Naive thymus-derived CD8-positive, alpha-beta T cell (primary cell): ENCODE measurements at places on chromosomes 4 and X. TPM values are rescaled to one million over a fixed set of nuclear protein-coding genes. Genes with fewer than 3 reads are reported as not detected.

DNA sequence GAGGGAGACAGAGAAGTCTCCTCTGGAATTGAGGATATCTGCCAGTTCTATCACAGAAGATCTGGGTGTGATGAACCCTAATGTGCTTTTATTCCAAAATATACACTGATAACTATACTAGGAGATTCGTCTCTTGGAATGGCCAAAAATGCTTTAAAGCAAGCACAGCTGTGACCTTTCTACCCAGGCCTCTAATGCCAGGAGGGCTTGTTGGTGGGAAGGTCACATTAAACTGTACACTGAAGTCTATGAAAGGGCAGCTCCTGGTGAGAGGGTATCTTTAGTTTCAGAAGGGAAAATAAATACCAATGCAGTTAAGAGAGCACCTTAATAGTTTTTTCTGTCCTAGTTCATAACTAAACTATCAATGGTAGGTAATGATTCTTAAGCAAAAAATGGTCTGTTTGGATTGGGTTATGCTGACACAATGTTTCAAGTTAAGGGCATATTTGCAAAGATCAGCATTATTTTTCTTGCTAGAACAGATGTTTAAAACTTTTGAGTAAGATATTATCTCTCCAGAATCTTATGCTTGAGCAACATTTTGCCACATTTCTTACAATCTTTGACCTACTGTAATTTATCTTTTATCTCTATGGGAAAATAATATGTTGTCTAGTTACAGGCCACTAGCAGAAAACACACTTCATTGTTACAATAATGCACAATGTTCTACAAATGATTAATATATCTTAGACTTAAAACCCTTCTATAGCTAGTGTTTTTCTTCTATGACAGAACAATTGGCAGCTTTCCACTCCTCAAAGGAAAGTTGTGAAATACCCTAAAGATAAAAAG lies 59.6 kb downstream of the SEC24D start:
- no peak for DNase-seq

DNA sequence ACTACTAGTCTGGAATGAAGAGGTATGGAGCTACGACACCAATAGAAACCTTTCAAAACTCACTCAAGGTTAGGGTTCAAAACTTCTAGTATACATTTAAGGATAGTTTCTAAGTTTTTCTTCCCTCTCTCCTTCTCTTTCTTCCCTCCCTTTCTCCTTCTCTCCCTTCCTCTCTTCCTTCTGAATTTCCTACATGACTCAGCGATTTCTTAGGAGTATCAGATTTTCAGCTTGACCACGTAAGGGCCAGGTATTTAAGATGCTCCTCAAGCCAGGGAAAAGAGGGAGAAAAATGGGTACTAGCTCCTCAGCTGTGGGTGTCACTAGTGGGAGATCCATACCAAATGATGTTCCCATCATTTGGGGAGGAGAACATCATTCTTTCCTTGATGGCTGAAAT lies 55.9 kb upstream of the FTHL17 start:
- DNase-seq, result no peak

DNA sequence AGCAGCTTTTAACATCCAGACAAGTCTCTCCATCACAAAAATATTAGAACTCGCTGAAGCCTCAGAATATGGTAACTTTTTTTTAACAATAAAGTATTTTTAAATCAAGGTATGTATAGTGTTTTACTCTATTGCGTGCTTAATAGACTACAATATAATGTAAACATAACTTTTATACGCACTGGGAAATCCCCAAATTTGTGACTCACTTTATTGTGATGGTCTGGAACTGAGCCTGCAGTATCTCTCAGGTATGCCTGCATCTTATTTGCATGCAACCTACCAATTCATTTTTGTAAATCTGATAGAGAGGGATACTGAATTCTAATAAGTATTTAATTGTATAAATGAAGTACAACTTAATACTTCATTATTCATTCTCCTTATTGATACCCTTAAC lies 823.5 kb downstream of the ADGRL3 start:
- DNase-seq, result no peak

Gene OPHN1
- not detected for total RNA-seq

DNA sequence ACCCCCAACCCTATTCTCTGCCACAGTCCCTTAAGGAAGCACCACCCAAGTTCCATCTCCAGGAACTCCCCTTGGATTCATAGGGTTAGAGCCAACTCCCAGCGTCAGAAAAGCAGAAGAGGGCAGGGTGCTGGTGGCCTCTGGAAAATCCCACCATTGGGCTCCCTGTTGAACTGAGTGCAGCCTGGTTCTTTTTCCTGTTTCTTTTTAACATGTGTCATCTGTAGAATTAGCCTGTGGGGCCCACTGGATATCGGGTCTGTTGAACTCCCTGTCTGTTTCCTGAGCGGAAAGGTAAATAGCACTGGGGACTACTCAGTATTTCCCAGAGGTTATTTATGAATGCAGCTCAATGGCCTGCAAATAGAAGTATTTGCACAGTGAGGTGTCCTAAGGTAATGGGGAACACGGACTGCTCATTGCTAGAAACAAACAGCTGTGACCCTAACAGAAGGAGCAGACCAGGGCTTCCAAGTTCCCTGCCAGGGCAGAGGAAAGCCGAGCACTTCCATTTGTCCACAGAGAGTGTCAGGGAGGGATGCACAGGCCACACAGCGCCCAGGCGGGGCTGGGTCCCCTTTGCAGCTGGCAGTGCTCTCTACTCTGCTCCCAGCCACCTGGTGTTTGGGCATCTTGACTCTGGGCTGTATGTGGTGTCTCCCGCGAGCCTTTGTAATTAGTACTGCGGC lies 102.6 kb downstream of the FHDC1 start:
- no peak for DNase-seq

Gene EDA
- total RNA-seq, result 1.1 TPM

DNA sequence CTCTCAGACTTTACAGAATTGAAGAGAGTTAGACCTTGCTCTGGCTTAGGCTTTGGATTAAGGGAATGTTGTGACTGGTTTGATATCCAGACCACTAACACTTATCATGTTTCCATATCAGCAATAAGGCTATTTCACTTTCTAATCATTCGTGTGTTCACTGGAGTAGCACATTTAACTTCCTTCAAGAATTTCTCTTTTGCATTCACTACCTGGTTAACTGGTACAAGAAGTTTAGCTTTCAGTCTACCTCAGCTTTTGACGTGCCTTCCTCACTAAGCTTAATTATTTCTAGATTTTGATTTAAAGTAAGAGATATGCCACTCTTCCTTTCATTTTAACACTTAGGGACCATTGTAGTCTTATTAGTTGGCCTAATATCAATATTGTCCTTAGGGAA lies 62.6 kb downstream of the CASP6 start:
- DNase-seq, result no peak
